ENCODE measurements at places on chromosomes 3 and 15.

- no peak for DNase-seq
These were observed 48.3 kb downstream of the MAP6D1 start for GRCh38 chr3:183777016-183777618.

DNA sequence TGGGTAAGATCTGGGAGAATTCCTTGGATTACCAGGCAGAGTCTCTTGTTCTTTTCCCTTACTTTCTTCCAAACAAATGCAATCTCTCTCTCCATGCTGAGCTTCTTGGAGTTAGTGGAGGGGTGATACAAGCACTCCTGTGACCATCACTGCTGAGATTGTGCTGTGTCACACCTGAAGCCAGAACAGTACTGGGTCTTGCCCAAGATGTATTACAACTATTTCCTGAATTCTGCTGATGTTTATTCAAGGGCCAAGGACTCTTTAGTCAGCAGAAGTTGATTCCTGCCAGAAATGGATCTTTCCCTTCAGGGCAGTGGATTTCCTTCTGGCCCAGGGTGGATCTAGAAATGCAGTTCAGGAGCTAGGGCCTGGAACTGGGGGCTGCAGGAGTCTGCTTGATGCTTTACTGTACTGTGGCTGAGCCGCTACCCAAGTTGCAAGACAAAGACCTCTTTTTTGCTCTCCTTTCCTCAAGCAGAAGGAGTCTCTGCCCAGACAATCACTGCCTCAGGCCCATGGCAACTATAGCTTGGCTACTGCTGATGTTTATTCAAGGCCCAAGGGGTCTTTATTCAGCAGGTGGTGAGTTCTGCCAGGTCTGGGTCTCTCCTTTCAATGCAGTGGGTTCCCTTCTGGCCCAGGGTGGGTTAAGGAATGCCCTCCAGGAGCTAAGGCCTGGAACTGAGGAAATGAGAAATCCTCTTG is 98.8 kb downstream of the SH3GL3 start:
- no peak for DNase-seq

DNA sequence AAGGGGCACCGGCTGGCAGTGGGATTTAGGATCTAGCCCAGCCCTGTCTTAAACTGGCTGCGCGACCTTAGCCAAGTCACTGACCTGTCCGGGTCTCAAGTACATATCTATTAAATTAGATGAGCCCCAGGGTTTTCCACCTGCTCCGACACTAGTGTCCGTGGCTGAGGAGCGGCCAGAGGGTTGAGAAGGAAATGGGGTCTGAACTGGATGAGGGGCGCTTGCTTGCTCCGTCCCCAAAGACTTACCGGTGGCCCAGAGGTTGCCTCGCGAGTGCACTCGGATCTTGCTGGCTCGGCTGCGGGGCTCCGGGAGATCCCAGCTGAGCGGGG is 285 bp downstream of the NMB start:
- DNase-seq, result no peak

GRCh38 chr3:19881036-19881435 is 53.0 kb downstream of the EFHB start:
- no peak for DNase-seq

Measured in stimulated activated CD4-positive, alpha-beta T cell treated with anti-CD3 and anti-CD28 coated beads, Interleukin-2, amount 100 ng/mL, for 4 hours (primary cell).